Left kidney (tissue), 8 donors: ENCODE measurements at places on chromosomes 11 and 22. TPM values are rescaled to one million over a fixed set of nuclear protein-coding genes. Genes with fewer than 3 reads are reported as not detected.

DNA sequence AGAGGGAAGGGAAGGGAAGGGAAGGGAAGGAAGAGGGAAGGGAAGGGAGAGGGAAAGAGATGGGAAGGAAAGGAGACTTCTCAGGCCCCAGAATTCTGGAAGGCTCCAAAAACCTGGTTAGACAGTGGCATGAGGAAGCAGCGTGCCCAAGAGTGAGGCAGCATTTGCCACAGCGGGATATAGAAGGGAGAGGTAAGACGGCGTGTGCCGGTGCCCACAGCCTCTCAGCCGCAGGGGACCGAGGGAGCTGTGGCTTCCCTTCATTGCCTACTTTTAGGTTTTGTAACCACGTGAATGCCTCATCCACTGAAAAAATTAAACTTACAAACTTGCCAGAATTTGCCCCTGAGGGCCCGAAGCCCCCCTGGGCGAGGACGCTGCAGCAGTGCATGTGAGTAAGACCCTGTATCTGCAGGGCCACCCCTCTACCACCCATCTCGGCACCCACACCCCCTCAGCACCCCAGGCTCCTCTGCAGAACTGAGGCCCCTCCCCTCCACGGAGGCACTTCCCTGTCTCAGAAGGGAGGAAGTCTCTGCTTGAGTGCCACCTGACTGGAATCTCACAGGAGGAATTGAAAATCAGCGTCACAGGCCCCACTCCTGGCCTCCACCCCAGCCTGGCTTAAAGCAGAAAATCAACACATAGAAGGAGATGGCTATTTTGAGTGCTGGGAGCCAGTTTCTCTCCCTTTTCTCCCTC lies 58.1 kb downstream of the LINC01488 start:
- no peak for DNase-seq

- no peak for DNase-seq
Observed at GRCh38 chr11:66238786-66239413, 29.5 kb upstream of the RAB1B start.

The TP53AIP1 gene
- polyA plus RNA-seq, result 1.1 TPM

GRCh38 chr11:114889594-114890011 lies 211.3 kb downstream of the NXPE2 start:
- no peak for DNase-seq

DNA sequence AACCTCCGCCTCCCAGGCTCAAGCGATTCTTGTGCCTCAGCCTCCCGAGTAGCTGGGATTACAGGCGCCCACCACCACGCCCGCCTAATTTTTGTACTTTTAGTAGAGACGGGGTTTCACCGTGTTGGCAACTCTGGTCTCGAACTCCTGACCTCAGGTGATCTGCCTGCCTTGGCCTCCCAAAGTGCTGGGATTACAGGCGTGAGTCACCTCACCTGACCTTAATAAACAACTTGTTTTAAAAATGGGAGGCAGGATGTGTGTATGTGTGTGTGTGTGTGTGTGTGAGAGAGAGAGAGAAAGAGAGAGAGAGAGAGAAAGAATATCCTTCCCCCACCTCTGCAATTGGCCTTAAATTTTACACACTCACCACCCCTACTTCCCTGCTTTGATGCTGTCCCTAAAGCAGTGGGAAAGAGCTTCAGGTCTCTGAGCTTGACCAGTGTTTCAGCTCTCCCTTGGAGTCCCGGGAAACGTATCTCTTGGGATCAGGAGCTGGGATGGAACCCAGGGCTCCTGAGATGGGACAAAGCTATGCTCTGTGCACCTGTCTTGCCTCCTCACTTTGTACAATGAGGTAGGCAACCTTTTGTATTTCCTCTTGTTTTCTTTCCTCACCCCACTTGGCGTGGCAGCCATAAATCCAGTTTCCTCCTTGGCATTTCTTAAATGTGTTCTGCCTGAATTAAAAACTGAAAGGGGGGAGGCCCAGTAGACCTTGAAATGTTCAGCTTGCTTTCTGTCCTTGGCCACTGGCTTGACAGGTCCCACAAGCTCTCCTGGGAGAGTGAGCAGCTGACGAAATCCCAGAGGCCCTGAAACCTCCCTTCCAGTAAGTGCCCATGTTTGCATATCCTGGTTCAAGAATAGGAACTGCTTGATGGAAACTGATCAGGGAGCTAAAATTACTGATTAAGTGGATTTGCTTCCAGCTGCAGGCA lies 17.8 kb upstream of the XBP1 start:
- DNase-seq, result peak; percentile 81
